ENCODE measurements at places on chromosomes 6 and 20.

DNA sequence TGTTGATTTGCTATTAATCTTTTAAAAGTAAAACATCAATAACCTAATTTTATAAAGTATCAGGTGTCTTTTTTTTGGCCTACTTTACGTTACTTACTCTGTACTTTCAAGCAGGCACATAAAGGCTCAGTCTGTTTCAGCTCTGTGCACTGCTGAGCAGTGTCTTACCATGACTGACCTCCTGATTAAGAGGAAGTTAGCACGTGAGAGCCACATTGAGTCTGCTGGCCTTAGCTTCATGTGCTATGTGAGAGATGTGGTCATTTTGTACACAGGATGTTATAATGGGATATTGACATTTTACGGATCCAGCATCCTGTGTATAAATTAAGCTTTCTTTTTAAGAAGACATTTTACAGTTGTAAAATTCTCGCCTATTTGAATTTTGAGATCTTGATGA, 31.9 kb downstream of the ARID1B start:
- DNase-seq, result peak; percentile 24

GRCh38 chr6:128158496-128158895, 257.6 kb upstream of the THEMIS start:
- no peak for DNase-seq

DNA sequence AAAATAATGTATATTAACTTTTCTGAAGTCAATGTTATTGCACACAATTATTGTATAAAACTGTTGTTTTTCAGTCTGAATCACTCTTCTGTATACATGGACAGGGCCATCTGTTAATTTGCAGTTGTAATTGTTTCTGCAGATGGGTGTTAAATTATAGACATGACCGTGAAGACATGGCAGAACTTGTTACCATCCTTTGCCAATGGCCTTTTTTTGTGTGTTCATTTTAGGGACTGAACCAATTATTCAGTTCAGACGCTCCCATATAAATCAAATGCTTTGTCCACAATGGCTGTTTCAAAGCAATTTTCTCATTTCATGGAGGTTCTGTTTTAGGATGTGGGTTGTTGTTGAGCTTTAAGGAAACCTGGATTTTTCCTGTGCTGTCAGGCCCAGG, 533.7 kb downstream of the DOK5 start:
- DNase-seq, result peak; percentile 99

- no peak for DNase-seq
Observed at GRCh38 chr20:6044115-6044514, 9.7 kb downstream of the LRRN4 start.

DNA sequence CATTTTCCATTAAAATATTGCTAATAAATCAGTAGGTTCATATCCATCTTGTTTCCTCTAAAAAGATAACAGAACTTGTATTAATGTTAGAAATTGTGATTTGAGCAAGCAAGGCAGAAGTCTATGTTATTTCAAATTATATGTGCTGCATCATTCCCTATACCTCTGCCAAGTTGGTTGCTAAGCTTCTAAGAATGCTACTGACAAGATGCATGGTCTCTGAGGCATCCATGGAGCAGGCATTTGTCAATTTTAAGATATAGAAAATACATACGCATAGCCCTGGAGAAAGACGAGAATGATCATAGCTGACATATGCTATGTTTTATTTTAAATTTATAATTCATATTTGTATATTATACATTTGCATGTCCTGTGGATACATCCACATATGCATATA, 168.3 kb upstream of the THEMIS start:
- no peak for DNase-seq

DNA sequence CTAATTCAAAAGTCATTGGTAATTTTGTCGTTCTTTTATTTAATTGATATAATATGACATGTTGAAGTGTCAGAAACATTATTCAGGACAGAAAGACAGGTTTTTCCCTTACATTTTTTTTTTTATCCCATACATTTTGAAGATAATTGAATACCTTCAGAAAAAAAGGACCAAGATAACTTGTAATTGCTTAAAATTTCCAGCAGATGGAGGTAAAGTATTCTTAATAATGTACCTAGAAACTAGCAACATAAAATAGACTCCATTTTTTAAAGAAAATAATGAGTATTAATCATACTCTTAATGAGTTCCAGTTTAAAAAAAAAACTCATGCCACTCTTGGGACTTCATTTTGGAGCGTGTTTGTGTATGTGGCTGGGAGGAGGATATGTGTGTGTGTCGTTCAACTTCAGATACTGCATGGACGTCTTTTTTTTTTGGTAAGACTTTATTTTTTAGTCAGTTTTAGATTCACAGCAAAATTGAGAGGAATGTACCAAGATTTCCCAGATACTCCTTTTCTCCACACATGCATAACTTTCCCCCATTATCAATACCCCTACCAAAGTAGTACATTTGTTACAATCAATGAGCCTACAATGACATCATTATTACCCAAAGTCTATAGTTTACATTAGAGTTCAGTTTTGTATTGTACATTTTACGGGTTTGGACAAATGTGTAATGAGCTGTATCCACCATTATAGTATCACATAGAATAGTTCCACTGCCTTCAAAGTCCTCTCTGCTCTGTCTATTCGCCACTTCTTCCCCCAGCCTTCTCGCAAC, 79.4 kb downstream of the ROS1 start:
- DNase-seq, result peak; percentile 12

DNA sequence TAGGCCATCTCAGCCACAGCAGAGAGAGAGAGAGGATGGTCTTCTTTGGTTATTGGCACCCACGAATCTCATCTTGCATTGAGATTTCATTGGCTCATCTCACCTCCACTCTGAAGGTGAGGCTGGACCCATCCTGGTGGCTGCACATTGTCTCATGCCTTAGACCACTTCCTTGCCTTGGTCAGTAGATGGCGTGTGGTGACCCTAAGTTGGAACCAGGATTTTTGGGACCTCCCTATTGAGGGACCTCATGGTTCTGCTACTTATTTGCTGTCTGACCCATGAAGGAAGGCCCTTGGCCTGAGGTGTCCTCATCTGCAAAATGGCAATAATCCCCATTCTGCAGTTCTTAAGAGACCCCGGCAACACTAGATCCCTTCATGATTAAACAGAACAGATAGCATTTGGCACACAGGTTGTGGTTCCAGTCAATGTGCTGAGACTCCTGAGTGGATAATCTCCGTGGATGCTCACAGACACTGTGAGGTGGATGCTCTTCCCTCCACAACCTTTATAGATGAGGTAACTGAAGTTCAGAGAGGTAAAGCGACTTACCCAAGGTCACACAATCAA, 21.5 kb upstream of the AAR2 start:
- DNase-seq, result peak; percentile 17

DNA sequence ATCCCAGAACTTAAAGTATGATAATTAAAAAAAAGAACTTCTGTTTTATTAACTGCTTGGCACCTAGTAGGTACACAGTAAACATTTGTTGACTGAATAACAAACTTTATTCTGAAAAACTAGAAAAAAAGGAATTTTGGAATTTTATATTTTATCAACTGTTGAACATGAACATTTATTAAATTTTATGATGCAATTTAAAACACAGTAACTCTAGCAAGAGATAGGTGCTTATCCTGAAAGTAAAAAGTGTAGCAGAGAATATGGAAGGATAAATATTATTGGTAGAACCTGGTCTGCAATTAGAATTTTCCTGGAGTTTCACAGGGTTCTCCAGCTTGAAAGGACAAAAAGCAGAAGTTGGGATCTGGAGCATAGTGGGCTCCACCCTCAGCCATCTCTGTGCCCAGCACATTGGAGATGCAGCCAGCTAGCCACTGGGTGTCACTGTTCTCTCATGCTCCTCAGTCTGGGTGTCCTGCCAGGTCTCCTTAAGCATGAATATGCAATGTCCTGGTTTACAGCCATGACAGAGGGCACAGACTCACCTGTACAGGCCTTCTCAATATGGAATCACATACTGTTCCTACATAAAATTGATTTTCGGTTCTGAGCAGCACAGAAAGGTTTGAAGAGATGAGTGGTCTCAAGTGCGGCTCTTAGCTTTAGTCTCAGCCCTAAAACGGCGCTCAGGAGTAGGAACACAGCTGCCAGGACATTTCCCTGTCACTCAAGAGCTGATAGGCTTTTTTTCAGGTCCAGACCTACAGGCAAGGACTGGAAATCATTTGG, 31.7 kb upstream of the IL20RA start:
- peak; percentile 92 for DNase-seq

GRCh38 chr6:124962639-124963415, 590 bp downstream of the RNF217 start:
- DNase-seq, result peak; percentile 85

- DNase-seq, result peak; percentile 34
Observed at GRCh38 chr6:79797912-79798311, 149.4 kb downstream of the ELOVL4 start.

DNA sequence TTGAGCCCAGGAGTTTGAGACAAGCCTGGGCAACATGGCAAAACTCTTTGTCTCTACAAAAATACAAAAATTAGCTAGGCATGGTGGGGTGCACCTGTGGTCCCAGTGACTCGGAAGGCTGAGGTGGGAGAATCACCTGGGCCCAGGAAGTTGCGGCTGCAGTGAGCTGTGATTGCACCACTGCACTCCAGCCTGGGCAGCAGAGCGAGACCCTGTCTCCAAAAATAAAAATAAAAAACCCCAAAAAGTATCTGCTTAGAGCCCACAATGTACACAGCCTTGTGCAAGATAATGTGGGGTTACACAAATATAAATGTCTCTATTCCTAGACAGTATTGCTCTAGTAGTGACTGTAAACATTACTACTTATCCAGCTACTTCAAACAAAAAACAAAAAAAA, 5.9 kb downstream of the ESF1 start:
- no peak for DNase-seq

GRCh38 chr6:71510057-71510713, 221.6 kb downstream of the OGFRL1 start:
- DNase-seq, result peak; percentile 1

DNA sequence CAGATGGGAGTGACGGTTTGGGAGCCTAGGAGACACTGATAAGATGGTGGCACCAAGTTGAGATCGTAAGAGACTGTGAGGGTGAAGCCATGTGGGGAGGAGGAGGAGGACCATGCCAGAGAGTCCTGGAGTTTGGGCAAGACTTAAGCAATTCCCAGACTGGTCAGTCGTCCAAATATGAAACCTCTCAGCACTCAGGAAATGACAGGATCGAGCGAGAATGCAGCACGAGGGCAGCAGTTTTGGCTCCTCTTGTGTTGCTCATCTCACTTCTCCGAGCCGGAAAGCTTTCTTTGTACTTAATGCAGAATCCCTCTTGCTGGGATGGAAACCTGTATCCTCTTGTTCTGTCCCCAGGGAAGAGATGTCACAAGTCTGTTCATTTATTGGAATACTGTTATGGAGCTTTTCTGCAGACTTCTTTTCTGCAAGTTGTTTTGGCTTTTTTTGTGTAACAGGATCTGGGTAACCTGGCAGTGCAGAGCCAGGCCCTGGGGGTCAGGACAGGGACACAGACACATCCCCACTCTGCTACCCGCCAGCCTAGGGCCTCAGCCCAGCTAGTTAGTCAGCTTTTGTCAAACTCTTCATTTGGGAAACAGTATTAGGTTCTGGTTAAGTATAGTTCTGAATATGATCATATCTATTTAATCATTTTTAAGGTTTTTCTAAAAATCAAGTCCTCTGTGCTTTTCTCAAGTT, 34.3 kb downstream of the FNDC1 start:
- DNase-seq, result no peak

- no peak for DNase-seq
Observed at GRCh38 chr20:16417001-16417400, 156.2 kb downstream of the KIF16B start.

DNA sequence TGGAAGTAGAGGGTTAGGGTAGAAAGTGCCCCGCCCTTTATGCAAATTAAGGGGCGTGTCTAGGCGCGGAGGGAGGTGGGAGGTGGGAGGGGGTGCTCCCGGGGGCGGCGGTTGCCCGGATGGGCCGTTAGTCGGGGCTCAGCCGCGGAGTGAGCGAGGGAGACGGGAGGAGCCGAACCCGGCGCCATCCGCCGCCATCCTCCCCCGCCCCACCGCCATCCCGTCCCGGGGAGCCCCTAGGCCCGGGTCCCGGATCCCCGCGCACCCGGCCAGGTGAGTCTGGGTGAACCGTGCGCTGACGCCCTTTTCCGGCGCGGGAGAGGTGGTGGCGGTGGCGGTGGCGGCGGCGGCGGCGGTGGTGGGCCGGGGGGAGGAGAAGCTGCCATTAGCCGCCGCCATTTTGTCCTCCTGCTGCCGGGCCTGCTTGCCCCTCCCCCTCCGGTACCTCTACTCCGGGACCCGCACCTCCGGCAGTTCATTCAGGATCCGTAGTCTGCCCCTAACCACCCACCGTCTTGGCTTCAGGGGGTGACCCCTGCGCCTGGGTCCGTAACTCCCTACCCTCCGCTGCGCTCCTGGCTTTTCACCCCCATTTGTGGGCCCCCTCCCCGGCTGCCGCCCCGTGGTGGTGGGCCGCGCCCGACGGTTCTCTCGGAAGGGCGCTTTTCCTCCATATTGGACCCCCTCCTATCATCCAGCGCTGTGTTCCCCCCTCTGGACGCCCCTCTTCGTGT, at the start of gene PRRC2A:
TSS of gene PRRC2A (plus strand) at position 130 of the 734 bp plus-strand sequence. CDS start 2,075 bp downstream, outside the sequence.
- DNase-seq, result peak; percentile 81

DNA sequence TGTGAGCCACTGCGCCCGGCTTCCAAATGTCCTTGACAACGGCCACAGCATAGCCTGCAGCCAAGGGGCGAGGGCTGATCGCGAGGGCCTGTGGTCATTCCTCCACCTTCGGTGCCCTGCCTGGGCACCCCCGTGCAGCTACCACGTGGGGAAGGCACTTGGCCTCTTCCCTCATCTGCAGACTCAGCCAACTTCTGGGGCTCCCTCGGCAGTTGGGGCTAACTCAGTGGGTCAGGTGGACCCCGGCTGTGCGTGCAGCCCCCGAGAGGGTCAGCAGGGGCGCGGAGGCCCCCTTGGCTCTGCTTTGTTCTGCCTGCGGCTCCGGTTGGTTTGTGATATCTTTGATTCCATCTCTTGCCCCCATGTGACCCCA, 52.9 kb upstream of the BHLHE23 start:
- no peak for DNase-seq

DNA sequence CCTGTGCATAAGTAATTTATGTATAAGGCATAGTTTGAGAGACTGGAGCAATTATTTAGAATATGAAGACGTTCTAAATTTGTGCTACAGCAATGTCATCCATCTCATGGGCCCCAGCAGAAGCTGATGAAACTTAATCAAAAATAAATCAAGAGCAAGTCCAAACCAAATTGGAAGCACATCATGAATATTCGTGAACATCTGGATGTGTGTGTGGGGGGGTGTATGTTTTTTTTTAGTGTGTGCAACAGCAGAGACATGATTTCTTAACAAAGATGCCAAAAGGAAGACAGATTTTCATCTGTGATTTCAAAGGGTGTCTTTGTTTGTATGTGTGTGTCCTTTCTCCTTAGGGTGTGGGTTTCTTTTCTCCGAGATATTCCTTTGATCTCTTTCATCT, 58.9 kb downstream of the SASH1 start:
- DNase-seq, result no peak

- no peak for DNase-seq
Observed at GRCh38 chr20:11159728-11160127, 485.9 kb upstream of the JAG1 start.
